Activated T-helper 1 cell treated with Interleukin-2 at 50 U/mL for 16 hours (primary cell): ENCODE measurements at places on chromosomes 2 and 18.

DNA sequence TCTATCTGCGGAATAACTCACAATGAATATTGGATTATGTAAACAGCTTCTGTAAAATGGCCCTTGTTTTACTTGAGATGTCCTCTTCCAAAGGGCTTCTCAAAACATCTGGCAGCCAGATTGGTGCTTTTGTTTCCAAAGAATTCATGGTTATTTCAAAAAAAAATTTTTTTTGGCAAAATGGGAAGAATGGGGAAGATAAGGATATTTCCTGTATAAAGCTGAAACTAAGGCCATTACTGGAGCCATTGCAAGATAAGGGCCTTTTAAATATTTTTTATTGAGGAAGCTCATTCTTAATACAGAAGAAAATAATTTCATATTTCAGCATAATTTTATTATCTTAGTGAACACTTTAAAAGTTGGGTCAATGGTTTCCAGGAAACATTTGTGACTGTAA is 259.1 kb downstream of the GALNT13 start:
- DNase-seq: no peak

GRCh38 chr2:36351736-36352349 is 3.7 kb upstream of the CRIM1 start:
- DNase-seq: no peak

DNA sequence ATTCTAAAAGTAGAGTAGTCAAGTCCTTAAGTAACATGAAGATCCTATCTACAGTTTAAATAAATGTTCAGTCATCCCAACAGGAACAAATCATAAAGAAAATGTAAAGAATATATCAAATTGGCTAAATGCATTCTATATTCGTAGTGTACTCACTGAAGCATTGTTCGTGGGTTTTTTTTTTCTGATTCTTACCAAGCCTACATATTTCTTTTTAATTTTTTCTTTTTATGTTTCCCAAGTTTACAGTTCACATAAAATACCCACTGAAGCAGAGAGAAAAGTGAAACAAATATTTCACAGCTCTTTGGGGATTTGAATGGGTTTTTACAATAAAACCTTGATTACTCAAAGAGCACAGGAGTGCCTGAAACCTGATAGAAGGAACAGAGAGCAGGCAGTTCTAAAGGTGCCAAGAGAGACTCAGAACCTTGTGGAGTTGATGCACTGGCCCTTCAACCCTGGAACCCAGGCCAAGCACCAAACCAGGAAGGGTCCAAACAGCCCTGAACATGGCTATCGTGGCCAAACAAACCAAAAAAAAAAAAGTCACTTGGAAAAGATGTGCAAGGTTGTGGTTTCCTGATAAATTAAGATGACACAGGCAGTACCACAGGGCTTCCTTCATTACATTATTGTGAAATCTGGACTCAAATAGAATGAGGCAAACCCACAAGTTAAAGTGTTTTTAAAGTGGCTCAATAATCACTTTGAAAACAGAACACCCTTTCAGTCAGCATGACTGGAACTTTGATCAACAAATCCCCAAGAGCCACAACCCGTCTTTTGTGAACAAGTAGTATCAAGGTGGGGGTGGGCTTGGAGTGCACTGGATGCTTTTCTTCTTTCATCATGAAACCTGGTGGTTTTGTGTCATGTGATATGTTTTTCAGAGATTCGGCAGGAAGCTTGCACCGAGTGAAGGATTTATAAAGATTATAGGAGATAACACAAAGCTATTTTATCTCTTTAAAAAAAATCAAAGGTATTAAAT is 245.0 kb upstream of the FN1 start:
- DNase-seq: no peak

GRCh38 chr18:33369711-33370449 is 70.6 kb downstream of the CCDC178 start:
- no peak for DNase-seq

DNA sequence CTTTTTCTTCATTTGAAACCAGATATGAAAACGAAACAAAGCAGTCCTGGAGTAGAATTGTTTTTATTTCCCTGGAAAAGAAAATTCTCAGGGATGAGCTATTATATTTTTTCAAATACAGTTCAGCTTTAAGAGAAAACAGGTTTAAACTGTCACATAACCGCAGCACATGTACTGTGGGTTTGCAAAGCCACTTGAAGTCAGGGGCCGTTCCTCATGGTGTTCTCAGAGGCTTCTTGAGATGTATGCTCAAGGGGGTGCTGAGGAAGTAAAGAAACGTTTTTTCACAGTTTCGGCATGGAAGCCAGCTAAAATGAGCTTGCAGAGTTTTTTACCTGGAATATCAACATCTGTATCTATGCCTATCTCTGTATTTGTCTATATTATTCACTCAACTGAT is 225.3 kb downstream of the MC4R start:
- no peak for DNase-seq

- no peak for DNase-seq
Measured at GRCh38 chr2:232593982-232594381, 39.4 kb upstream of the EFHD1 start.

DNA sequence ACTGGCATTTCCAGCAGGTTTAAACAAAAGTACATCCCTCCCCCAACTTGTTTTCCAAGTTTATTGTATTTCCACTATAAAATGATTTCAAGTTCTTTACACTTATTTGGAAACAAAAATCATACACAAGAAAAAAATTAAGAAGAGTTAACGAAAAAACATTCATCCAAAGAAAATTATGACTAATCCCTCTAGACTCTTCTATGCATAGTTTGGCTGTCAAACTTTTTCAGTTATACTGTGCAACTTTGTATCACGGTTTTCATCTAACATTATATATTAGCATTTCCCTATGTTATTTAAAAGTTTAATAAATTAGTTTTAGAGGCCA is 627 bp downstream of the WDCP start:
- DNase-seq: no peak

DNA sequence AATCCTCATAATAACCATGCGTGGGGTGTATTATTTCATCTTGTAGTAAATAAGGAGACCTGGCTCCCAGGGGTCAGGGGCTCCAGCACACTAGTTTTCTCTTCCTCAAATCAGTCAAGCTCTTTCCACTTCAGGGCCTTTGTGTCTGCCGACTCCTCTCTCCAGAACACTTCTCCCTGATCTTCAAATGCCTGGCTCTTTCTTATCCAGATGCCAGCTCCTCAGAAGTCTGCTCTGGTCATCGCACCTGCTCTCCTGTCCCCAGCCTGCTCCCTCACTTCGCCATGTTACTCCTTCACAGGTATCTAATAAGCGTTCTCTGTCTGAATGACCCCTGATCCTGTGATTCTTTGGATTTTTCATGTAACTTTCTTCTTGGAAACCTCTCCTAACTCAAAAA is 62.0 kb downstream of the GYPC start:
- DNase-seq: no peak
